NCI-H510A treated with DMSO at 0.1 percent for 48 hours (cell line): ENCODE measurements at places on chromosomes 3 and 15.
A peak's percentile ranks its signal among the peaks of the same experiment; 100 is the strongest.

- DNase-seq, result no peak
Measured at GRCh38 chr3:16419640-16420241, 93.8 kb downstream of the RFTN1 start.

- no peak for DNase-seq
Measured at GRCh38 chr15:69434238-69434637, 18.4 kb upstream of the RPLP1 start.

DNA sequence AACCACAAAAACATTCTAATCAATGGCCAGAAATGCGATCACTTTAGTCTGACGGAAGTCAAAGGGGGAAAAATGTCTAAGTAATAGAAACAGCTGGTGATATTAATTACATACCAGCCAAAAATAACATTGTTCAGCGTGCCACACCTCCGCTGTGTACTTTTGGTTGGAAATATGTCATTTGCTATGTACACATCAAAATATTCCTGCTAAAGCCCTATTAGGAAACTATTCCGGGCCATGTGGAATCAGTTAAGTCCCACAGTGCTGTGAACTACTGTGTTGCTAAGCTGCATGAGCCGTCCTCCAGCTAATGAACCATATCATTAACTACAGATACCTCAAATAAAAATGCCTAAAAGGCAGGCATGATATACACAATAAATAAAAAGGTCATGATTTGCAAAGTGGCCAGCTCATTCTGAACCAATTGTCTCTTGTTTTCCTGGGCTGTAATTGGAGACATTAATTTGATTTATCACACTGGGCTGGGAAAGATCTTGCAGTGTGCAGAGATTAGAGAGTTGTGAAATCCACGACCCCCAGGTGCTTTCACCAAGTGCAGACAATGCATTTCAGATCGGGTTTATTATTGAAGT lies 200.5 kb upstream of the LRTM1 start:
- no peak for DNase-seq

DNA sequence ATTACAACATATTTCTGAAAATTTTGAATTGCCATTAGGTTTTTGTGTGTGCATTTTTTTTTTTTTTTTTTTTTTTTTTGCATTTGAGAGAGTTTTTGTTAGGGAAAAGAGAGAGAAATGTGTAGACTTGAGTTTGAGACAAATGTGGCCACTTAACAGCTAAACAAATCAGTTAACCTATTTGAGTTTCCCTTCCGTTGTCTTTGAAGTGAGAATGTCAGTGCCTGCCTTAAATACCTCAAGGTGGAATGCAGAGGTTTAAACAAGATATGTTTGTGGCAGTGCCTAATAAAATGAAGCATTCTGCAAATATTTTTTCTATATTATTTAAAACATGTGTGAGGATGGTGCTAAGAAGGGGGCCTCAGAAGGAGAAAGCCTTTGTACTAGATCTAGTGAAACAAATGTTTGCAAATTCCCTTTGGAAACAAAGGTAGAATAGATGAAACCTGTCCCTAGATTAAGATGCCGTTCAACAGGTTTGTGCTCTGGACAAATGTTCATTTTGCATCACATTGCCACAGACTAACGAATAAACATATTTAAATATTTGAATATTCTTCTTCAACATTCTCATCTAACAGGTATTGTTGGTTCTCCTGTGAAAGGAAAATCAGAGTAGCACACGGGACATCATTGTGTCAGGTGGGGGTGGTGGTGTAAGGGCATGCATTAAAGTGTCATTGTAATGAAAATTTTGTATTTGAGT lies 80.7 kb downstream of the SATB1 start:
- no peak for DNase-seq

DNA sequence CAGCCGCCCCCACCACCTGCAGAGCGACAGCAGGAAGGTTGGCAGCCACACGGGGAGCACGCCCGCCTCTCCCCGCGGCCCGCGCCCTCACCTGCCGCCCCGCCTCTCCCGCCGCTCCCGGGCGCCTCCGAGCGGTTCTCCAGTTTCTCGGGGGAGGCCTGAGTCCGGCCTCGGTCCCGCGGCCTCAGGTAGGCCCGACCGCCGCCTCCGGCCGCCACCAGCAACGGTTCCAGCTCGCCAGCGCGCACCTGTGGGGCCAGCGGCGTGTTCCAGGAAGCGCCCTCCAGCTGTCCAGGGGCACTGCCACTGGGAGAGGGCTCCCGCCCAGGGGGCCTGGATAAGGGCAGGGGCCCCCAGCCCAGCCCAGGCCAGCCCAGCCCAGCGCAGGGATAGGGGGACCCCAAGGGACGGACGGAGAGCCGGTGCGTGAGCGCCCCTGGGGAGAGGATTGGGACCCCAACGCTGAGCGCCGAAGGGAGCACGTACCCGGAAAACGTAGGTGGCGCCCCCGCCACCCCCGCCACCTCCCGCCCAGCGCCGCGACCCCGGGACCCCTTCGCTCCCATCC lies 2.2 kb downstream of the LTK start:
- peak; percentile 42 for DNase-seq

GRCh38 chr15:98418122-98418521 lies 230.2 kb upstream of the IGF1R start:
- DNase-seq, result no peak

GRCh38 chr3:45861043-45861719 lies 19.3 kb upstream of the LZTFL1 start:
- no peak for DNase-seq

- no peak for DNase-seq
Measured at GRCh38 chr3:160709477-160710182, 32.7 kb downstream of the ARL14 start.

- DNase-seq, result no peak
Measured at GRCh38 chr15:58064082-58064979, 1.2 kb downstream of the ALDH1A2 start.

DNA sequence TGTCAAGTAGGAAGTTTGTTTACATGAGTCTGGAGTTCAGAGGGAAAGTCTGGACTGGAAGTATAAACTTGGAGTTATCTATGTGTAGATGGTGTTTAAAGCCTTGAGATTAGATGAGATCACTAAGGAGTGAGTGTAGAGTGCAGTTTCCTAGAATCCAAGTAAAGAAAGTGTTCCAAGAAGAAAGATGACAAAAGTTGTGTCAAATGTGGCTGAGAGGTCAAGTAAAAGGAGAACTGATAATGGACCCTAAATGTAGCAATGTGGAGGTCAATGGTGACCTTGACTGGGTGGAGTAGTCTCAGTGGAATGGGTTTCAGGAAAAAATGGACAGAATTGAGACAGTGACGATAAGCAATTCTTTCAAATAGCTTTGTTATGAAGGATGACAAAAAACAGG lies 39.9 kb upstream of the ULK4 start:
- DNase-seq, result no peak

DNA sequence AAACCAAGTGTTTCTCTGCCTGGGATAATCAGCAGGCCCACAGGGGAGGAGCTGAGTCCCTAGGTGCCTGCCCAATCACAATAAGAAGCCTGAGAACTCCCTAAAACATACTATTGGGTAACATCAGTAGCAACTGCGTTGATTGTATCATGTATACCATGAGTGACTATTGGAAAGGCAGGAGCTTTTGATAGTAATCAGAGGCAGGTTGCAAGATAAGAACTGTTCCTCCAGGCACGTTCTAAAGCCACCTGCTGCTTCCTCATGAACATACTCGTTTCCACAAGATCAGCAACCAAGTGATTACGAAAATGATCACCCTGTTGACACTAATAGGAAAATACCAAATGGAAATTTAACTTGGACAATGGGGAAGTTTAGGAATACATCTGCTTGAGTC lies 6.7 kb downstream of the MYLK start:
- no peak for DNase-seq

- no peak for DNase-seq
Measured at GRCh38 chr3:112390783-112391641, 58.1 kb downstream of the CD200 start.

DNA sequence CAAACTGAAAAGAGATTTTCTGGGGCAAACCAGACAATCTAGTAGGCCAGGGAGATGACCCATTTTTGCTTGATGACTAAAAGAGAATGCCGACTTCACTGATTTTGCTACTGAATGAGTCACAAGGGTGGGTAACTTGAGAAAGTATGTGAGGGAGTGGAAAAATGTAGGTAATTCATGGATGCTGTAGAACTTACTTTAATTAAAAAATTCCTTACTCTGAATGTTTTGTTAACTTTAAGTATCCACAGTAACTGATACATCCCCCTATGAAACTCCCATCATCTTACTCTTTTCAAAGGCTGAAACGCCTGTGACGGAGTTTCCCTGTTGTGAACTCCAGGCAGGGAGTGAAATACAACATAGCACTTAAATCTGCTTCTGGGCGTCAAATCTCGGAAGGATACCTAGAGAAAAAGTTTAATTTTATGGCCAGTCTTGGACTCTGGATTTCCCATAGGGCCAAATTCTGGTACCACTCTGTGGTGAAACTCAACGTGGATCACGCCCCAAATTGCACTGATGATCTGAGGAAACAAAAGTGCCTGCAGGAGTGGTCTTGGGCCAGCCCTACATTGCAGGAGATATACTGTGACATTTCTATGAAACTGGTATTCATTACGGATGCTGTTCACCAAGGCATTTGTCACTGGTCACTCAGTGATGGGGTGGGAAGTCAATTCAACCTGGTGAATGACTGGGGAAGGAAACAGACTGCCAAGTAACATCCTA lies 24.0 kb downstream of the GOLIM4 start:
- no peak for DNase-seq

DNA sequence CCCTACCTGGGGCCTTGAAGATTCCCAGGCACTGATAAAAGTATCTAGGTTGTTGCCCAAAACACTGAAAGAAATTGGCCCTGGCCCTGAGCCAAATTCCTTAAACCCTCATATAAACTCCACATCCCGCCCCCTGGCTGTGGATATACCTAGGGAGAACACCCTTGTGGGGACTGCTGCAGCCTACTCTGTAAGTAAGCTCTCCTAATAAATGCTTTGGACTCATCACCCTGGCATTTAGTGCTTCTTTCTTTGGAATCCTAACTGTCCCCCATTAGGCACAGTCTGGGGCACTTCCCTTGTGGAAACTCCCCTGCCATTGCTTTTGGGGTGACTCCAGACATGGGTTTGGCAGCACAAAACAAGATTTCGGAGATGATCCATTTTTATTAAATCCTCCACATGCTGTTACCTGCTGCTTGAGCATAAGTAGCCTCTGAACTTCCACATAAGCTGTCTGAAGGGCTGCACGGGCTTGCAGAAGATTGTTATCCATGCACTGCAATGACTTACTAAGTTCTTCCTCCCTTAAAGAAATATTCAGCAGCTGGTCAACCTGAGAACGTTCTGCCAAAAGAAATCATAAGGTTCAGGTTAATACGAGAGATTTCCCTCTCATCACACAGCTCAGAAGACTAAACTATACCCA lies 46.4 kb downstream of the ZNF106 start:
- DNase-seq, result no peak

DNA sequence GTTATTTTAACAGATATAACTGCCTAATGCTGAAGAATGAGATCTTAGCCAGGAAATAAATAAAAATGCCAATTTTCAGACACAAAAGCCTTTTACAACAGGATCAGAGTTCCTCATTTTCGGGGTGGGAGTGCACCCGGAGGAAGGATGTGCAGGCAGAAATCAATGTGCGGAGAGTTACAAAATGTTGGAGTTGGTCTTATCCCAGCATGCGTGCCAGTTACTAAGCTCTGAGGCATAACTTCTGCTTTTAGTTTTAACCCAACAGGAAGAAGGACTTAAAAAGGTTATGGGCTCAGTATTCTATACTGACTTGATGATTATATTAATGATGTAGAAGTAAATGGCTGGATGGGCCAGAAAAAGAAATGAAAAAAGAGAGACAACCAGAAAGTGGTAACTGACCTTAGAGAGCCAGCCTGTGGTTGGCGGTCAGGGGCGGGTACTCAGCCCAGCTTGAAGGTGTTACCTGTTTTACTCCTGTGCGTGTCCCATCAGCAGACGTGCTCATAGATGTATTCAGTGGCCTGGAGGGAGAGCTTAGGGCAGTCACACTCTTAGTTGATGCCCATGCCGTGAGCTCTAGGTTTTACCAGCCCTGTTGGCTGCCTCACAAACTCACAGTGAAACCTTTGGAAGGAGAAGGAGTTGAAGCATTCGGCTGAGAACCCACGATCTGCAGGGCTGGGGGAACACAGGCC lies 164.7 kb downstream of the SV2B start:
- no peak for DNase-seq

GRCh38 chr3:132421832-132422231 lies 4.5 kb downstream of the DNAJC13 start:
- DNase-seq, result no peak

- DNase-seq, result no peak
Measured at GRCh38 chr3:194075088-194075615, 60.8 kb upstream of the HES1 start.

GRCh38 chr15:63067306-63067705 lies 24.8 kb downstream of the TPM1 start:
- DNase-seq, result no peak

DNA sequence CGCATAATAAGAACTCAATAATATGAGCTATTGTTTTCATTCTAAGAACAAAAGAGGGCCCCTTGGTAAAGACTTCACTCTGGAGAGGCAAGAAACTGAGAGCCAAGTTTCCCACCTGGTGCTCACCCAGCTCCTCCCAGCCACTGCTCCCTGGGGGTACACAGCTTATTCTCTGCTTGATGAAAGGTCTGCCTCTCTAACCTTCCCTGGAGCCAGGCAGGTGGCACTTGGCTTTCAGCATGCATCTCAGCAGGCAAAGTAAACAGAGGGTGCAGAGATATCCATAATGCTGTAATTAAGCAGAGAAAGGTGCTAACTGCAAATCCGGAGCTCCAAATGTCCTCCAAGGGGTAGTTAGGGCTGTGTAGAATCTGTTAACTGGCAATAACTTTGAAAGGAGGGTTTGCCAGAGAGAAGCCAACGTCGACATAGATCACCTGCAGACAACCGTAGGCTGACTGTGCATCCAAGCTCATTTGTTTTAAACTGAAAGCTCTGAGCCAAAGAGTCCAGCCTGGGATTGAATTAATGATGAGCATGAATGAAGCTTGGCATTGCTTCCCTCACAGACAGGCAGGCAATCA lies 159.6 kb upstream of the PROK2 start:
- DNase-seq, result peak; percentile 28

- no peak for DNase-seq
Measured at GRCh38 chr3:66140106-66140505, 80.7 kb upstream of the SLC25A26 start.

- no peak for DNase-seq
Measured at GRCh38 chr15:78213956-78214355, 20.4 kb downstream of the ACSBG1 start.

DNA sequence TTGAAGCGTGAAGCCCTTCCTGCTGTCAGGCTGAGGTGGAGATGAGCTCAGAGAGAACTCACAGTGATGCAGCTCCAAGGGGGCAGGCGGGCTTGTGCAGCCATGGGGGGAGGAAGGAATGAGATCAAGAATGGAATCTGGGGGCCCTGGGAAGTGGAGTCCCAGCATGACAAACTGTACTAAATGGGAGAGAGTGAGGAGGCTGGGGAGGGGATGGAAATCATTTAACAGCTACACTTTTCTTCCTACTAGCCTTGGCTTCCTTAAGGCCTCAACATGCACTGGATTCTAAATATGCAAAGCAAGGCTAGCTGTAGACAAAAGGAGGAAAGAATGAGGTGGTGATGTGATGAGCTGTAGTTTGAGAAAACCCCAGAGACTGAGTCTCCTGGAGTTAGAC lies 133.9 kb downstream of the EEFSEC start:
- DNase-seq, result no peak
